ENCODE measurements at places on chromosomes 3 and 15. TPM values are rescaled to one million over a fixed set of nuclear protein-coding genes. Genes with fewer than 3 reads are reported as not detected.

- no peaks in the 10 kb centered on the region for H3K27me3 ChIP-seq
- no peaks in the 10 kb centered on the region for H3K4me1 ChIP-seq
- H3K36me3 ChIP-seq = no peaks in the 10 kb centered on the region
- no peak overlapping the region for H3K4me3 ChIP-seq
- no peak overlapping the region for H3K27ac ChIP-seq
Measured at GRCh38 chr3:54951405-54951804, 23.5 kb upstream of the LRTM1 start.

MYZAP gene
- 0.98 TPM for total RNA-seq

DNA sequence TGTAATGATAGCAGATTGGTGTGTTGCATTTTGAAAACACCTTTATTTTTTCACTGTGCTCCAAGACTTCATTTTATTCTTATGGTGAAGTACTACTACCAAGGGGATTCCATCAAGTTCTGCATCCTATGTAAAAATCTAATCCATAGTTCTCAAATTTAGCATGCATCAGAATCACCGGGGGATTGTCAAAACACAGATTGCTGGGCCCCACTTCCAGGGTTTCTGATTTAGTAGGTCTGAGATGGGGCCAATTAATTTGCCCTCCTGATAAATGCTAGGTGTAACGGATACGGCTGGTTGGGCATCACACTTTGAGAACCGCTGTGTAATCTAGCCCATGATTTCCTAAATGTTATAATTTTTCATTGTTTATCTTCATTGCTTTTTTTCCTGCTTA lies 692 bp downstream of the ZWILCH start:
- H3K27me3 ChIP-seq = no peaks in the 10 kb centered on the region
- peak overlapping the region; percentile 74 for H3K4me3 ChIP-seq
- H3K27ac ChIP-seq = peak overlapping the region; percentile 95
- H3K4me1 ChIP-seq = peaks cover 37% of the 10 kb centered on the region

IP6K2 gene
- 182 TPM for total RNA-seq

GRCh38 chr3:29426302-29427226 lies 145.7 kb downstream of the RBMS3 start:
- no peaks in the 10 kb centered on the region for H3K36me3 ChIP-seq
- H3K4me3 ChIP-seq = no peak overlapping the region
- peaks cover 8% of the 10 kb centered on the region for H3K4me1 ChIP-seq
- peak overlapping the region; percentile 13 for H3K27ac ChIP-seq
- DNase-seq = no peak

GRCh38 chr15:63188247-63188925 lies 1.0 kb upstream of the RAB8B start:
- H3K27me3 ChIP-seq = no peaks in the 10 kb centered on the region
- peak overlapping the region; percentile 66 for H3K27ac ChIP-seq
- H3K4me1 ChIP-seq = peaks cover 13% of the 10 kb centered on the region
- H3K4me3 ChIP-seq = peak overlapping the region; percentile 95

GRCh38 chr15:85128621-85129020 lies 147.0 kb downstream of the PDE8A start:
- H3K4me3 ChIP-seq = no peak overlapping the region
- no peak overlapping the region for H3K27ac ChIP-seq
- no peaks in the 10 kb centered on the region for H3K36me3 ChIP-seq
- no peaks in the 10 kb centered on the region for H3K4me1 ChIP-seq
- no peak for DNase-seq
- no peaks in the 10 kb centered on the region for H3K27me3 ChIP-seq

DNA sequence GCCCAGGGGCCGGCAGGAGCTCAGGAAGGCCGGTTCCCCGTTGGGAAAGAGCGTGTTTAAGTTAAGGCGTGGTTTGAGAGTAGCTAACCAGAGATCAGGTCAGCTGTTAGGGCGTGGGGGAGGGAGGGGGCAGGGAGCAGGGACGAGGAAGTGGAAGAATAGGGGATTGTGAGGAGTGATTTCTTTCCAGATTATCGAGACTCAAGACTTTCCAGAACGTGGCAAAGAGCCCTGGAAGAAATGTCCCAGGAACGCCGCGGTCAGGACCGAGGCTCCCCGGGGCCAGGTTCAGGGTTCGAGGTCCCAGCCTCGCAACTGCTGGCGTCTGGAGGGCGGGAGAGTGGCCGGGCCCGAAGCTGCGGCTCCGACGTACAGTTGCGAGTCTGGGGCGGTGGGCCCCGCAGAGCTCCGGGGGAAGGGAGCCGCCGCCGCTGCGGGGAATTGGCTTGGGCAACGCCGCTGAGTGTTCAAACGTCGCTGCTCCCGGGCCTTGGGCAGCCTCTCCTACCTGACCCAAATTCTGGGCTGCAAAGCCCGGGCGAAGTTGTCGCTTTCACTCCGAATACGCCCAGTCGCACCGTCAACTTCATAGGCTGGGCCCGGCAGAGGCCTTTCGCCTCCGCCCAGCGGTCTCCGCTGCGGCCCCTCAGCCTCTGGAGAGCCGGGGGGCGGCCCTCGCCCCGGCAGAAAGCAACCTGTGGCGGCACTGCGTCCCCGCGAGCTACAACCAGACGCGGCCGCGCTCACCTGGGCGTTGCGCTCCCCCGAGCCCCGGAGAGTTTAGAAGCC lies 9.5 kb downstream of the ISL2 start:
- peak overlapping the region; percentile 39 for H3K4me3 ChIP-seq
- no peak overlapping the region for H3K27ac ChIP-seq
- H3K36me3 ChIP-seq = no peaks in the 10 kb centered on the region
- no peak for DNase-seq
- H3K4me1 ChIP-seq = peaks cover 45% of the 10 kb centered on the region

DNA sequence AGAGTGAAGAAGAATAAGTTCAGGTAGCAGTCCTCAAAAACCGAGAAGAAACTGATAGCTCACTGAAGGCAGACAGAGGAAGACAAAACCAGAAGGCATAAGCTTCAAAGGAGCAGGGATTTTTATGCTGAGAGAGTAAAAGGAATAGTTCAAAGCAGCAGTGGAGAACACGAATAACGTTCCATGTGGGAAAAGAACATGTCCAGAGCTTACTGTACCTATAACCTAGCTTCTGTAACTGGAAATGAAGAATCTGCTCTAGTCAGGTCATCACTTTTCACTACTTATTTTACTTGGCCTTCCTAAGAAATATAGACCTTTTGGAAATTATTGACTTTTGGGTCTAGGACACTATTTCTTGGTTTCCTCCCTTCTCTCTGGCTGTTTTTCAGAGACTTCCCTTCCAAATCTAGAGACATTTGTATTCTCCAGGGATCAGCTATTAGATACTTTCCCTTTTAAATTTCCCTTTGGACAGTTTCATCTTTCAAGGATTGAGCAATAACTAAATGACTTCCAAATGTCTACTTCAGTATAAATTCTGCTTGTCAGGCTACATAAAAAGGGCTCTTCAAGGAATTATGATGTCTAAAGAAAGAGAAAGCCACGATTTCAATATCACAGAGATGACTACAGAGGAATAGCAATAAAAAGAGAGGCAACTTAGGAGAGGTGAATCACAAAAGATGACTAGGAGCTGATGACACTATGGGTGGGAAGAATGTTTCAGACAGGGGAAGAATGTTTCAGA lies 46.7 kb downstream of the UBE3A start:
- H3K36me3 ChIP-seq = no peaks in the 10 kb centered on the region
- no peaks in the 10 kb centered on the region for H3K27me3 ChIP-seq
- H3K4me1 ChIP-seq = no peaks in the 10 kb centered on the region
- DNase-seq = no peak
- H3K4me3 ChIP-seq = no peak overlapping the region

DNA sequence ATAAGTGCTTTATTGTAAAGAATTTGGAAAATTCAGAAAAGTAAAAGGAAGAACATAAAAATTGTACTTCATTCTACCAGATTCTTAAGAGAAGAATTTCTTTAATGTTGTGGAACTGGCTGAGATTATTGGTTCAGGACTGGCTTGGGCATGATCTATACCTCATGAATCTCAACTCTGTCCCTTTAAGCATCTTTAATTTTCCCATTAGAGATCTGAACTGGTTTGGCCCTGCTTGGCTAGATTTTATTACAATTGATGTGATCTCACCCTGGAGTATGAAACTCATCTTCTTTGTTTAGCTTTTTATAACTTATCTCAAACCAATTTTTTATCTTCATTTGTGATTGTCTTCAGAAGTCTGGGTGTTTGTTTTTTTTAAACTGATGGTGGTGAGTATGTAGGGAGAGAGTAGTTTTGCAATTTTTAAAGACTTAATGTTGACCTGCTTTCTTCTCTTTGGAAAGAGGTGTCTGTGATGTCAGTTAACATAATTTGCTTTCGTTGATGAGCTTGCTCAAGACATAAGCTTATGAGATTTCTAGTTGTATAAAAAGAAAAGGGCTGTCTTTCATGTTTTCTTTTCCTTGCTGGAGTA lies 61.9 kb downstream of the ZNF609 start:
- H3K27ac ChIP-seq = no peak overlapping the region
- no peak overlapping the region for H3K4me3 ChIP-seq
- H3K36me3 ChIP-seq = no peaks in the 10 kb centered on the region
- H3K4me1 ChIP-seq = peaks cover 43% of the 10 kb centered on the region
- no peak for DNase-seq
- H3K27me3 ChIP-seq = no peaks in the 10 kb centered on the region

DNA sequence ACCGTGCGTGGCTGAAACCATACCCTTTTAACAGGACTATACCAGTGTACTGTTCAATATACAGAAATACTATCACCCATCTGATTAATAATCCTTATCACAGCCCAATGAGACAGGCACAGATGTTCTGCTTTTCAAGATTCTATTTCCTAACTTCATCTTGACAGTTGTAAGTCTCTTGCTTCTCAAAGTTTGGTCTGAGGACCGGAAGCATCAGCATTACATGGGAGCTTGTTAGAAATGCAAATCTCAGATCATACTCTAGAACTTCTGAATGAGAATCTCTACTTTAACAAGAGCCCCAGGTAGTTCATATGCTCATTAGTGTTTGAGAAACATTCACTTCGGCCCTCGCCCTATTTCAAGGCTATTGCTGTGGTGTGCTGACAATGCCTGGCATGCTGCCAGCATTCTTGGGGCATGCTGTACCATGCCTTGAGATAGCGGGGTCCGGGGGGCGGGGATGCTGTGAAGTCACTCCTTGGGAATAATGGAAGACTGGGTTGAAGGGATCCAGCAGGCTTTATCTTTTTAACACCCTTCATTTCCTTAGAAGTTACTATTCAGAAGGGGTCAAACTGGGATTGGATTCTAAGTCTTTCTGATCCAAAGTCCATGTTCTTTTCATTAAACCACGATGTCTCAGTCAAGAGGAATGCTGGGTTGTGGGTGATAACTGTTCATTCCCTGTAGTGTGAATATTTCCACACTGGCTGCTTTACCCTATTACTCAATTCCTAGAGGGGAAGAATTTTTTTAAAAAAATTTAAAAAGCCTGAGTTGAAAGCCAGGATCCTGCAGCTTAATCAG lies 194.7 kb downstream of the LPP start:
- peaks cover 26% of the 10 kb centered on the region for H3K4me1 ChIP-seq
- peak; percentile 59 for DNase-seq
- H3K27me3 ChIP-seq = no peaks in the 10 kb centered on the region
- no peaks in the 10 kb centered on the region for H3K36me3 ChIP-seq

- no peak overlapping the region for H3K4me3 ChIP-seq
- H3K27ac ChIP-seq = peak overlapping the region; percentile 40
- H3K27me3 ChIP-seq = no peaks in the 10 kb centered on the region
- peak; percentile 11 for DNase-seq
- H3K4me1 ChIP-seq = peaks cover 24% of the 10 kb centered on the region
Measured at GRCh38 chr3:14524311-14524711, 15.8 kb downstream of the GRIP2 start.

DNA sequence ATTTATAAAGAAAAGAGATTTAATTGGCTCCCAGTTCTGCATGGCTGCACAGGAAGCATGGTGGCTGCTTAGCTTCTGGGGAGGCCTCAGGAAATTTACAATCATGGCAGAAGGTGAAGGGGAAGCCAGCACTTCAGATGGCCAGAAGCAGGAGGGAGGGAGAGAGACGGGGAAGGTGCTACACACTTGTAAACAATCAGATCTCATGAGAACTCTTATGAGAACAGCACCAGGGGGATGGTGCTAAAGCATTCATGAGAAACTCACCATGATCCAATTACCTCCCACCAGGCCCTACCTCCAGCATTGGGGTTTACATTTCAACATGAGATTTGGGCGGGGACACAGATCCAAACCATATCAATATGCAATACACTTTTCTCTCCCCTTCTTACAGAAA lies 73.7 kb downstream of the ECT2 start:
- H3K36me3 ChIP-seq = no peaks in the 10 kb centered on the region
- H3K4me3 ChIP-seq = no peak overlapping the region
- H3K27ac ChIP-seq = no peak overlapping the region
- no peaks in the 10 kb centered on the region for H3K27me3 ChIP-seq
- DNase-seq = no peak

DNA sequence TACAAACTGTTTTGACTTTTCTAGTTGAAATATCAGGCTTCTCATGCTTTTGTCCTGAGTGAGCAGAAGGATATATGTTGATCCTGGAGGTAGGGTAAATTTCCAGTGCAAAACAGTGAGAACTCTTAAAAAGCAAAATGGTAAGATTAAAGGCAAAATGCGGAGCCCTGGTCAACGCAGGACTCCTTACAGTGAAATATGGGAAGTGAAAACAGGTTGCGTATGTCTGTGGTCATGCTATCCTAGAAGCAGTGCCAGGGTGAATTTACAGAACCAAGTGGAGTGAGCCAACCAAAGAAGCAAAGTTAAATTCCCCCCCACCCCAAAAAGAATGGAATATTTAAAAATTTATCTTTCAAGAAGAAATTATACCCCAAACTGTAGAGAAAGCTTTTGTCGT lies 256.4 kb downstream of the NR2F2 start:
- DNase-seq = no peak
- peaks cover 22% of the 10 kb centered on the region for H3K4me1 ChIP-seq
- H3K27me3 ChIP-seq = no peaks in the 10 kb centered on the region
- H3K4me3 ChIP-seq = no peak overlapping the region

DNA sequence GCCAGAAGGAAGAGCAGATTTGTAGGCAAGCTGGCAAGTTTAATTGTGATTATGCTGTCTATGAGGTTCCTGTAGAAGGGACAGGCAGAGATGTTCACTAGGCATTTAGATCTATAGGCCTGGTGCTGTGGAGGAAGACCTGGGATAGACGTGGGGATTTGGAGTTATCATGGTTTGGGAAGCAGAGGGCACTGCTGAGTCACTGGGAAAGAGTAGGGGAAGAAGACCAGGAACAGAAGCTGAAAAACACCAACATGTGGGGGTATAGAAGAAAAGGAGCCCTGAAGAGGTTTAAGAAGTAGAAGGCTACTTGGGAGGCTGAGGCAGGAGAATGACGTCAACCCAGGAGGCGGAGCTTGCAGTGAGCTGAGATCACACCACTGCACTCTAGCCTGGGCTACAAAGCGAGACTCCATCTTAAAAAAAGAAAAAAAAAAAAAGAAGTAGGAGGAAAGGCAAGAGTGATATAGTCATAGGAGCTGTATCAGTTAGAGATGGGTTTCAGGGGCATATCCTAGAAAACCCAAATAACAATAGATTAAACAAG lies 19.3 kb downstream of the GRK7 start:
- DNase-seq = no peak
- H3K4me1 ChIP-seq = no peaks in the 10 kb centered on the region
- H3K4me3 ChIP-seq = no peak overlapping the region
- H3K27ac ChIP-seq = no peak overlapping the region
- H3K27me3 ChIP-seq = no peaks in the 10 kb centered on the region
